ENCODE measurements at places on chromosomes 5 and 9.

GRCh38 chr9:13734601-13735000 lies 455.1 kb upstream of the MPDZ start:
- DNase-seq = no peak

- no peak for DNase-seq
Measured at GRCh38 chr5:26432386-26432785, 606.0 kb downstream of the CDH9 start.

GRCh38 chr9:107749787-107750444 lies 260.3 kb upstream of the KLF4 start:
- DNase-seq = peak; percentile 47

DNA sequence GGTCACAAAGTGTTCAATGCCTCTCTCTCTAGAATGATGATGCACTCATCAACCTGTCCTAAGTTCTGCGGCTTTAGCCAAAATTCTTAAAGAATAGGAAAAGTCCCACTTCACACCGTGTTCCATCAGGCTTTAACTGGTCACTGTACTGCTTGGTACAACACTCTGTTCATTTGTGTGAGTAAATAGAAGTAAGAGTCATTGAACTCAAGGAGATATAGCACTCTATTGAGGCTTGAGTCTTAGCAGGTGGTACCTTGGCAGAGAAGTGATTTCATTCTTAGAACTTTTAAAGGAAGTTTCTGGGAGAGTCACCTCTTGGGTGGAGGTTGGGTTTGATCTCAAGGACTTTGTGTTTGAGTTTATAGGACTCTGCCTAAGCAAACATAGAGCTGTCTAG lies 92.6 kb downstream of the TENT4A start:
- no peak for DNase-seq

GRCh38 chr5:59768152-59769040 lies 125.1 kb downstream of the PDE4D start:
- DNase-seq = peak; percentile 28

- DNase-seq = no peak
Measured at GRCh38 chr9:20022410-20022809, 233.6 kb upstream of the SLC24A2 start.

Measured in iPS DF 19.7 (cell line).